ENCODE measurements at places on chromosomes 6 and 20.
A peak's percentile ranks its signal among the peaks of the same experiment; 100 is the strongest.

DNA sequence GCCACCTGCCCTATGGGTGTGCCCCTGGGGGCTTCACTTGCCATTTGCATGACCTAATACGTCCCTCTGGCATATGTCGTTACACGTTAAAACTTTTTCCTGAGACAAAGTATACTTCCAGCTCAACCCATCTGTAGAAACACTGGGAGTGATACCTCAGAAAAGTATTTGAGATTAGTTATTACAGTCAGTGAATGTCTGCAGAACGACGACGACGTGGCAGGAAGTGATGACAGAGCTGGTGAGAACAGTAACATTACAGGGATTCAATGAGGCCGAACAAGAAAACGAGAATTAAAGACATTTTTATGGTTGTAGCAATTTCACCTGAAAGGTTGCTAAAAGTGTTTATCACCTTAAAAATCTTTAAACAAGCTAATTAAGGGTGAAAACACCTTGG, 40.2 kb downstream of the SASH1 start:
- no peak for DNase-seq

DNA sequence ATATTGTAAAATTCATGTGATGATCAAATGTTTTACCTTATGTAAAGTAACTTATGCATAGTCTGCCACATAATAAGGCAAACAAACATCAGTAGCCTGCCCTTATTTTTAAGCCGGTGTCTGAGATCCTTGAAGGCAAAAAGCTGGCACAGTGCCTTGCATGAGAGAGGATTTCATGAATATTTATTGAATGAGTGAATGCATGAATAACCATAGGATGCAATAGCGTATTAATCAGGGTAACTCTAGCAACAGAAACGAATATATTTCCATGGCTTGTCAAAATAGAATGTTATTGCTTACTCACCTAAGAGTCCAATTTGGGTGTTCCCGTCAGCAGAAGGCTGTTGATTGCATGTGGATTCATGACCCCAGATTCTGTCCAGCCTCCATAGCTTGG, 34.9 kb downstream of the BTBD3 start:
- DNase-seq: no peak

DNA sequence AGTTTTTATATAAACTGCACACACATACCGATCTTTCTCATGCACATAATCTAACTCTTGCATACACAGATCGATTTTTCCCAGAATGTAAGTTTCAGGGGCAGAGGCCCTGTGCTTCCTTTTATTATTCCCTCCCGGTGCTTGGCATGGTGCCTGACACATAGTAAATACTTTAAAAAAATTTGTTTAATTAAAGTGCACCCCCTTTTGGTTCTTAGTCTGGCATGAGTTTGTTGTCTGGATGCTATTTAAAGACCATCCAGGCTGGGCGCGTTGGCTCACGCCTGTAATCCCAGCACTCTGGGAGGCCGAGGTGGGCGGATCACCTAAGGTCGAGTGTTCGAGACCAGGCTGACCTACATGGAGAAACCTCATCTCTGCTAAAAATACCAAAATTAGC, 5.4 kb upstream of the DEK start:
- DNase-seq: no peak

DNA sequence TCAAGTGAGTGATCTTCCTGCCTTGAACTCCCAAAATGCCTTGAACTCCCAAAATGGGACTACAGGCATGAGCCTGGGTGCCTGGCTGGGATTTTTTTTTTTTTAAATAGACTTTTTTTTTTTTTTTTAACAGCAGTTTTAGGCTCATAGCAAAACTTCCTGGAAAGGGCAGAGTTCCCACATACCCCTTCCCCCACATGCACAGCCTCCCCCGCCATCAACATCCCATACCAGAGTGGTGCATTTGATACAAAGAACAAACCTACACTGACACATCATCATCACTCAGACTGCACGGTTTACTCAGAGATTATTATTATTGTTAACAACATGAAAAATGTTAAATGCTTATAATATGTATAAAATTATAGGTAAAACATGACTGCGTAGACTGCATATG, 26.0 kb downstream of the UQCC1 start:
- DNase-seq: no peak

GRCh38 chr6:36353411-36353915, 16.8 kb upstream of the BNIP5 start:
- no peak for DNase-seq

DNA sequence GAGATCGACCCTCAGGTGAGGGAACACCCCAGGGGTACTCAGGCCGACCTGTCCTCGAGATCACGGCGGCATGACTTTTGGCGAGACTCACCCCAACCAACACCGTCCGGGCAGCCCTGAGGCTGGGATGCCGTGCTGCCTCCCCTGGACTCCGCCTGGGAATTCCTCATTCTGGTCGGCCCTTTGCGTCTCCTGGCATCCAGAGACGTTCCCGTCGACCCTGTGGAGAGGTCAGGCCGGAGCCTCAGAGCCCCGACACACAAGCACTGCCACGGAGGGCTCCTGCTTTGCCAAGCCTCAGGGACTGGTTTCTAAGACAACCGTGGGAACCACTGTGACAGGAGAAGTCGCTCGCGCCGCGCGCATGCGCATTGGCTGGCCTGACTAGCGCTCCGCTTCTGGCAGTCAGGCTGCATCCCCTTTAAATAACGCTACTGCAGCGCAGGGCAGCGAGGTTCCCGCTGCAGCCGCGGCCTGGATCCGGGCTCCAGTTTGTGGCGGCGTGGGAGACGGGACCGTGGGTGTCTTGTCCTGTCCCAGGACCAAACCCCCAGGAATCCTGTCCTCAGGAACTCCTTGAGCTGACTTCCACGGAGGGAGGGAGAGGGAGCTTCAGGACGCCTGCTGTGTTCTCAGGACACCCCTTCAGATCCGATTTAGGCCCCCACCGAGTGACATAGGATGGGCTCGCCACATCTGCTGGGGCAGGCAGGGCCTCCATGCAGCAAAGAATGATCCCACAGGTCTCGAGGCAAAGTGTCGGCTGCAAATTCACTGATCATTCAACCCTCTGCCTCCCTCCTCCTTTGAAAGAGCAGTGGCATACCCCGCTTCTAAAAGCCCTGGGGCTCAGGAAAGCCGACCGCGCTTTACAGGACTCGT, 163.2 kb upstream of the ZNF337 start:
- DNase-seq: peak; percentile 56

- DNase-seq: no peak
Measured at GRCh38 chr20:47960277-47960676, 175.0 kb upstream of the SULF2 start.

GRCh38 chr20:58293453-58293852, 16.1 kb upstream of the RAB22A start:
- DNase-seq: no peak

DNA sequence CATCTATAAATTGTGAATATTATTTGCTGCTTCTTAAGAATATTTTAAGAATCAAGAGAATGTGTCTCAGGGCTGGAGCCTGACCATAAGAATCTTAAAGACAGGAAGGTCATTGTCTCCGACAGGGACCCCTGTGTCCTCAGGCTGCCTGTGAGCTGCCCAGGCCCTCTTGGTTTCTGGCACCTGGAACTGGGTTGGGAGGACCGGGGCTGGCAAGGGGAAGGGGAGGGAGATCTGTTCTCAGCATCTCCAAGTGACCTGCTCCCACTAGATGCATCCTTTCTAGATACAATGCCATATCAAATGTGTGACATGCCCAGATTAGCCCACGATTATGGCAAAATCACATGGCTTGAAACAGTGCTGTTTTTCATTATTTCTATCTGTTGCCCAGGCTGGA, 110.5 kb downstream of the SCML4 start:
- DNase-seq: no peak

- no peak for DNase-seq
Measured at GRCh38 chr6:108102965-108103364, 28.4 kb upstream of the OSTM1 start.

DNA sequence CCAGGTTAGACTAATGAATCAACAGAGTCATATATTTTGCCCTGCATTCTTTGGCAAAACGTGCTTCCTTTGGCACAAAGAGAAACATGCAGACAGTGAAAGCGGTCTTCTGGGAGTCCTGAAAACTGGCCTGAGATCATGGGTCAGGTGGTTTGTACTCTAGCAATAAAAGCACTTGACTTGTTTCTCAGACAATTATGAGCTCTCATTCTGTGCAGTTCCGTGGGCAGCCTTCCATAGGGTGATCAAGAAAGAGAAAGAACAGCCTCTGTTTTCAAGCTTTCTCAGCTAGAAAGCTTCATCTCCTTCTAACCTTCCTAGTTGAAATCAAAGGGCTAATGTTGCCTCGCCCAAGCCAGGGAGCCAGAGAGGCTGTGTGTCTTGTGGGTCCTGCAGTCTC, 62.7 kb upstream of the ISM1 start:
- DNase-seq: no peak

GRCh38 chr20:13278812-13279570, 57.9 kb downstream of the ISM1 start:
- no peak for DNase-seq

DNA sequence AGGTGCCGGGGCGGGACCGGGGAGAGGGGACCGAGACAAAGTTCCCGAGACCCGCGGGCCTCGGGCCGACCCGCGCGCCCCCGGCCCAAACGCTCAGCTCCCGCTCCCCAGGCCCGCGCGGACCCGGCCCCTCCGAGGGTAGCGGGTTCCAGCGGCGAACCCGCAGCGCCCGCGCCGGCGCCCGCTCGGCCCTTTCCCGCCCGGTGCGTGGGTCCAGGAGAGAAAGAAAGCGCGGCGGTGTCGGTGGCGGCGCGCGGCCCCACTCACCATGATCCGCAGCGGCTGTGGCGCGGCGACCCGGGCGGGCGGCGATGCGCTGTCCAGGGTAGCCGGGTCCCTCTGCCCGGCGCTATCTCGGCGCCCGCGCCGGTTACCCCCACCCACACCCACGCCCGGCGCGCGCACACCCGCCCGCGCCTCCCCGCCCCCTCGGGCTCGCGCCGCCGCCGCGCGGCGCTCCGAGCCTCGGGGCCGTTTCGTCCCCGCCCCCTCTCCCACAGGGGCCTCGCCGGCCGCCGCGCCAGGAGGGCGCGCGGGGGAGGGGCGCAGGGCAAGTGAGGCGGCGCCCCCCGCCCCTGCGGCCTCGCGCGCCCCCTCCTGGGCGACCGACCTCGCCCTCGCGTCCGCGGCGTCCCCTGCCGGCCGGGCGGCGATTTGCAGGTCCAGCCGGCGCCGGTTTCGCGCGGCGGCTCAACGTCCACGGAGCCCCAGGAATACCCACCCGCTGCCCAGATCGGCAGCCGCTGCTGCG, at the start of gene ELOVL2:
Gene ELOVL2 (minus strand): TSS at position 345 of the 751 bp plus-strand sequence. CDS start 75 bp downstream, at position 270.
- DNase-seq: peak; percentile 2

All from activated naive CD4-positive, alpha-beta T cell (primary cell).